Stimulated activated CD8-positive, alpha-beta memory T cell treated with anti-CD3 and anti-CD28 coated beads, Interleukin-15, amount 100 ng/mL, for 1 hour (primary cell): ENCODE measurements at places on chromosomes 12 and 14.

DNA sequence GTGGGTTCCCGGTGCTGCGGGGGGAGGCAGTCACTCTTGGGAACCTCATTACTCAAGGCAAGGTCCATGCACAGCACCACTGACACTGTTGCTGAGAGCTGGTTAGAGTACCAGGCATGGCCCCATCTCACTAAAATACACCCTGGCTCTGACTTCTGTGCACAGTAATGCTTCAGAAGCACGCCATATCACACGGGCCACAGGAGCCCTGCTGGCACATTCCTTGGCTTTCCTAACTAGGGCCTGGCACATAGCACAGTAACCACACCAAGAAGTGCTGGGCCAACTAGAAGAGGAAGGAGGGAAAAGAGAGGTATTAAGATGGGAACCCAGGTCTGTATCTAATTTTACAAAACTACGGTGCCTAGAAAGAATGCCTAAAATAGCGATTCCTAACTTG lies 13.5 kb upstream of the RAB35 start:
- no peak for DNase-seq

DNA sequence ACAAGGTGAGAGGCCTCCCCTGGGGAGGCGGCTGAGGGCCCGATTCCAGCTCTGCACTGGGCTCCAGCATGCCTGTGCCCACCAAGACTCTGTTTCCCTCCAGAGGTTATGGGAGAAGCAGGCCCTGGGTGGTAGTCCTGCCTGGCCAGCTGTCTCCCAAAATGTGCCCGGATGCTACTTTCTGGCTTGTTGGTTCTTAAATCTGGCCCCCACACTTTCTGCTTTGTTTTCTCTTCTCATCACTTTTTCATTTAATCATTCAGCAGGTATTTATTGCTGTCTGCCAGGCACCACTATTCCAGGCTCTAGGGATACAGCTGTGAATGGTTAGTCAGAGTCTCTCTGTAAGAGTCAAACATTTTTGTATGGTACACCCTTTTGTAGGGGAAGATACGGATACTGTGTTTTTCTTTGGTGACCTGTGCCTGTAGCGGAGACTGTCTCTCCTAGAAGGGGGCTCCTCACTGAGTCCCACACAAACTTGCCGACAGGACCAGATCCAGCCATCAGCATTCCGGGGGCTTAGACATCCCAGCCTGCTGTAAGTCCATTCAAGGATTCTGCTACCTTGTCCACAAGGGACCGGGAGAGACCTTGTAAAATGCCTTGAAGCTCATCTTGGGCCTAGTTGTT lies 3.8 kb downstream of the DHRS2 start:
- DNase-seq, result no peak

GRCh38 chr12:122137681-122138080 lies 36.3 kb downstream of the IL31 start:
- DNase-seq, result no peak

- DNase-seq, result peak; percentile 24
Measured at GRCh38 chr12:123150744-123151456, at the start of gene PITPNM2. Gene PITPNM2 (minus strand): TSS chr12:123151090. CDS start chr12:123034590, 116,500 bp downstream.

DNA sequence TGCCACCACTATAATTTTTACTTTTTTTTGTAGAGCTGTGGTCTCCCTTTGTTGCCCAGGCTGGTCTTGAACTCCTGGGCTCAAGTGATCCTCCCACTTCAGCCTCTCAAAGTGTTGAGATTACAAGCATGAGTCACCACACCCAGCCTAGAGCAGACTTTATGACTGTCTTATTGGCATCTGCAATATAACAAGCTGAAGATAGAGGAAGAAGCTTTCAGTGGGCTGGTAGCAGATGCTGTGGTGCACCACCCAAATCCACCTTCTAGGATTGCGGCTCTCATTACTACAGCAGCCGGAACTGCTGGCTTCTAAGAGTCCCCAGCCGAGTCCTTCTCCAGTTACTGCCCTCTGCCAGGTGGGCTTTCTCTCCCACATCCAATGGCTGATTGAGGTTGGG lies 7.6 kb upstream of the STK38L start:
- DNase-seq, result no peak

GRCh38 chr12:79337662-79338290 lies 353.0 kb downstream of the PAWR start:
- DNase-seq, result no peak

DNA sequence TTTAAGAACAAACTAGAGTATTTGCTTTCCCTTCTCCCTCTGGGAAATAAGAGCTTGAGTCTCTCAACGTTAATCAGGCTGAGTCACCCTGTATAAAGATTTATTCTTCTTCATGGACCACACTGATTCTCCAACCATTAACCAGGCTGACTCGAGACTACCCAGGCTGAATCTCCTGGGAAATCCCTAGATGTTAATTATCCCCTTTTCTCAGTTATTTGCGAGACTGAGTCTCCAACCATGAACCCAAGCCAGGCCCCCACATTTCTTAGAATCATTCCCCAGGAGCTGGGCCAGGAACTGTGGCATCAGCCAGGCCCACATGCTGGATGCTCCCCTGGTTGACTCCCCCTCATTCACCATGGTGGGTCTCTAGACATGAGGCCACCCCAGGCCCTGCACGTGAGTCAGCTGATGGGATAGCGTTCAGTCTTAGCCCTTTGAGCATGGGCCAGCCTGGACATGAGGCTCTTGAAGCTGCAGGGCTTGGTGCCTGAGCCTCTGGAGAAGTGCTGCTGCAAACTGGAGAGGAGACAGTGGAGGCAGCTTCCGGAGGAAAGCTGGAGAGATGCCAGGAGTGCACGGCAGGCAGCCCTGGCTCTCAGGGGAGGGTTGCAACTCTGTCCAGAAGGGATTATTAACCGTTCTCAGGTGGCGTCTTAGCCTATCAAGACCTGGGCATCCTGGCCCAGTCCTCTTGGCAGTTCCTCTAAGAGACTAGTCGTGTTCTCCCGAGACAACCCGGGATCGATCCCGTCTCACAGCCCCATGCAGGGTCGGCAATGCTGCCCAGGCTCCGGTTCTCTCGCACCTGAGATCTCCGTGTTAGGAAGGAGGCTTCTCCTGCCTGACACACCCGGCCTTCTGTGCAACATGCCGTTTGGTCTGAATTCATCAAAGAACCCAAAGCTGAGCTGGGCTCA lies 296.6 kb downstream of the ADGRD1 start:
- no peak for DNase-seq

DNA sequence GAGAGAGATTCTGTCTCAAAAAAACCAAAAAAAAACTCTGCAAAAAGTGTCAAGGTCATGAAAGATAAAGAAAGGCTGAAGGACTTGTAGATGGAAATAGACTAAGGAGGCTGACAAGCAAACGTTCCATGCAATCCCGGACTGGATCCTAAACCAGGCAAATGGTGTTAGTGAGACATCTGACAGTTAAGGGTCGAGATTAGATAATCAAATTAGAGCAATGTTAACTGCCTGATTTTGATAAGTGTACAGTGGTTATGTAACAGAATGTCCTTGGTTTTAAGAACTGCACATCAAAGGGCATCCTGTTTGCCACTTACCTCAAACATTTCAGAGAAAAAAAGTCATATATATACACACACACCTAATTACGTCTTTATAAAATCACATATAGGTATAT lies 3.5 kb upstream of the RAN start:
- no peak for DNase-seq

DNA sequence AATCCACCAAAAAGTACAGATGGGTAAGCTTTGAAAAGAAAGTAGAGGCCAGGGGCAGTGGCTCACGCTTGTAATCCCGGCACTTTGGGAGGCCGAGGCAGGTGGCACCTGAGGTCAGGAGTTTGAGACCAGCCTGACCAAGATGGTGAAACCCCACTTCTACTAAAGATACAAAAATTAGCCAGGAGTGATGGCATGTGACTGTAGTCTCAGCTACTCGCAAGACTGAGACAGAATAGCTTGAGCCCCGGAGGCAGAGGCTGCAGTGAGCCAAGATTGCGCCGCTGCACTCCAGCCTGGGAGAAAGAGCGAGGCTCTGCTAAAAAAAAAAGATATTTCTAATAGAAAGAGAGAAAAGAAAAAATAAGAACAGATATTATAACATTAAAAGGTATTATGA lies 134.2 kb upstream of the SLCO1C1 start:
- no peak for DNase-seq

GRCh38 chr14:93943052-93943451 lies 15.9 kb downstream of the FAM181A start:
- no peak for DNase-seq

DNA sequence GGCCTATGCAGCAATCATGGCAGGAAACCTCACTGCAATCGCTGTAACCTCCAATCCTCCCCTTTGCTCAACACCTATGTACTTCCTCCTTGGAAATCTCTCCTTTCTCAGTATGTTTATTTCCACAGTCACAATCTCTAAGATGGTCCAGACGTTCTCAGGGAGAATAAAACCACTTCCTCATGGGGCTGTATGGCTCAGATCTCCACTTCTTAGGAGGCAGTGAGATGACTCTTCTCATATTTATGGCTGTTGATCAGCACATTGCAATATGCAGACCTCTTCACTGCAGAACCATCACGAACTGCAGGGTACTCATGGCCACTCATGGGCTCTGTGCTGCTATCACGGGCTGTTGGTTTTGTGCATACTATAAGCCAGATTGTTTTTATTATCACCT lies 17.1 kb upstream of the OR4K17 start:
- DNase-seq, result no peak

DNA sequence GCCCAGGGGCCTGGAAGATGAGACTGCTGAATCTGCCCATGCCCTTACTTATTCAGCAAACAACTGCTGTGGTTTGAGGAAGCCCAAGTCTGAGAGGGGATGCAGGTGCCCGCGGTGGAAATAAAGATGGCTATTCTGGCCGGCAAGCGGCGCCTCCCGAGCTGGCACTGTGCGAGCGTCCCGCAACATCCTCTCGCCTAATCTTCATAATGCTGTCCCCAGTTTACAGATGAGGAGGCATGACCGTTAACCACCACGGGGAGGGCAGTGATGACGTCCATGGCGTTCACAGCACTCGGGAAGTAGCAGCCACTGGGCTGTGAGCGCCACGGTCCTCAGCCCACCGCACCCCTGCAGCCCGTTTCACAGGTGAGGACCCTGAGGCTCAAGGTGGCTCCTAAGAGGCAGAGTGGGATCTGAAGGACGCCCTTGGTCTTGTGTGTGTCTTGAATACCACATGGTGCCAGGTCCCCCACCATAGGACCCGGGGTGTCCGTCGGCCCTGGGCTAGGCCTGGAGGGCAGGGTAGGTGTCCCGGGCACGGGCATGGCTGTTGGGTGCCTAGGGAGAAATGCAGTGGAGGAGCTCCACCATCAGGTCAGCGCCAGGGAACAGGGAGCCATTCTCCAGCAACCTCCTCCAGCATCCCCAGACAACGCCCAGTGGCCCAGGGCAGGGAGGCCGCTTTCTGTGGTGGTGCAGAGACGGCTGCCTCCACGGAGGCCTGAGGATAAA lies 20.2 kb downstream of the CHGA start:
- DNase-seq, result no peak

DNA sequence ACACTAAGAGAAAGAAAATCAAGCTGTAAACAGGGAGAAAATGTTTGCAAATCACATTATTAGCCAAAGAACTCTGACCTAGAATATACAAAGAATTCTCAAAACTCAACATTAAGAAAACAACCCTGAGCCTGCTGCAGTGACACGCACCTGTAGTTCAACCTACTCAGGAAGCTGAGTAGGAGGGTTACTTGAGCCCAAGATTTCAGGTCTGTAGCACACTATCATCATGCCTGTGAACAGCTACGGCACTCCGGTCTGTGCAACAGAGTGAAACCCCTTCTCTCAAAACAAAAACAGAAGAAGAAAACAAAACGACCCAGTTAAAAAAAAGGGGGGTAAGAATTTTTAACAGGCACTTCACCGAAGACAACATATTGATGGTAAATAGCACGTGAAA lies 20.8 kb downstream of the SAV1 start:
- no peak for DNase-seq

- no peak for DNase-seq
Measured at GRCh38 chr12:23899434-23899833, 50.0 kb downstream of the SOX5 start.

DNA sequence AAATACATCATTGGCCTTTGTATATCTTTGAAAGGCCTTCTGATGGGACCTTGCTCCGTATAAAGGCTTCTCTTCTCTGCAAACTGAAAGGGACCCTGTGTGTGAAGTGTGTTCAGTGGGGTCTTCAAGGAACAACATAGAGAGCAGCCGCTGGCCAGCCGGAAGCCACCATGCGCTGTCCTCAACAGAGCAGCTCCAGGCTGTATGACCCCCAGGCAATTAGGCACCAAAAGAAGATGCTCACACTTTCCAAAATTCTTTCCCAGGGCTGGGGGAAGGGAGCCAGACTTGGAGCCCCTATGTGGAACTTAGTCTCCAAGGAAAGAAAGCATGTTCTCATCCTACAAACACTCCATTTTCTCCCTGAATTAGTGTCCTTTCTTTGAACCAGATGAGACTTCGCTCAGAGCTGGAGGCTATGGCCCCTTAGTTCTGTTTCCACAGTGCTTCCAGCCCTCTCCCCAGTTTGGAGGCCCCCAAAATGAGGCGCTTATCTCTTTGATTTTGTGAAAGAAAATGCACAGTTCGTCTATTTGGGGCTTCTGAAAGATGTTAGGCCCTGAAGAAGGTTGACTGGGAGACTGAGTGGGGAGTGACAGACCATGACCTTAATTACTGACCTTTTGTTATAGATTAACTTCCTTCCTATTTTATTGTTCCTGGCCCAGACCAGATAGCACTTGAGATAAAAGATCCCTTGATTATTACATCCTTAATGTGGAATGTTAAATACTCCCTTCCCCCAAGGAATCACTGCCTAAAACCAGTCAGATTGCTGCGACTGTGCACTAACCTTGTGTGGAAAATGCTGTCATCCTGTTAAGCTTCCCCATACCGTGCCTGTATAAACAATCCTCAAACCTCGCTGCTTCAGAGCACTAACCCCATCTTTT lies 128.3 kb upstream of the FGD4 start:
- DNase-seq, result no peak

GRCh38 chr14:84131924-84132323 lies 1398.0 kb upstream of the FLRT2 start:
- DNase-seq, result no peak

DNA sequence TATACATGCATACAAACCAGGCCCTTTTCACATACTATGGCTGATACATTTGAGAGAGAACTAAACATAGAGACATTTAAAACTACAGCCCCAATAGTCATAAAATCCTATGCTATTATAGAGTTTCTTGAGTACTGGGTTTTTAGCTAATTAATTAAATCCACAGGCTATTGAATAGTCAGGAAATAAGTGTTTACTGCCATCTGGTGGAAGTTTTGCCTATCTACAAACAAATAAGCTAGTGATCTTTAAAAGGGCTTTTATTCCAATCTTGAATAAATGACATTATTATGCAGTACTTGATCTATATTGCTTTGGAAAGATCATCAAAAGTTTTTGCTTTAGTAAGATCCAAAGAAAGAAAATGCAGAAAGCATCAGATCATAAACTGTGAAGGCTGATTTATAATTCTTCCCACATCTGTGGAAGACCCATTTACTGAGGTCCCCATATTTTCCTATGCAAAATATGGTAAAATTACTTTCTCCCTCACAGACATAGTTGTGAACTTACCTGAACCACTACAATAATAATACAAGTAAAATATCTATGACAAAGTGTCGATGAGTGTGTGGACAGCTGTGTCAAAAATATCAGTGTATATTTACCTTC lies 131.3 kb downstream of the ITPR2 start:
- no peak for DNase-seq
